ENCODE measurements at places on chromosomes 16 and 17.
A peak's percentile ranks its signal among the peaks of the same experiment; 100 is the strongest.

GRCh38 chr17:81842725-81843504 lies 8.1 kb upstream of the PPP1R27 start:
- DNase-seq, result no peak

DNA sequence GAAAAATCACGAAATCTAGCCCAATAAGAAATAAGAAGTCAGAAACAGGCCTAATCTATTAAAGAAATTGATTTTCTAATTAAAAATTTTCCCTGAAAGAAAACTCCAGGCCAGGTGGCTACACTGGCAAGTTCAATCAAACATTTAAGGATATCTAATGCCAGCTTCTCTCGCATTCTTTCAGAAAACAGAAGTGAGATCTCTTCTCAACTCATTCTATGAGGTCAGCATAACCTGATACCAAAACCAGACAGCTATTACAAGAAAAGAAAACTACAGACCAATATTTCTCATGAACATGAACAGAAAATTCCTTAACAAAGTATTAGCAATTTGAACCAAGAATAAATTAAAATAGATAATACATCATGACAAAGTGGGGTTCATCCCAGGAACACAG lies 52.4 kb downstream of the AXIN2 start:
- no peak for DNase-seq

DNA sequence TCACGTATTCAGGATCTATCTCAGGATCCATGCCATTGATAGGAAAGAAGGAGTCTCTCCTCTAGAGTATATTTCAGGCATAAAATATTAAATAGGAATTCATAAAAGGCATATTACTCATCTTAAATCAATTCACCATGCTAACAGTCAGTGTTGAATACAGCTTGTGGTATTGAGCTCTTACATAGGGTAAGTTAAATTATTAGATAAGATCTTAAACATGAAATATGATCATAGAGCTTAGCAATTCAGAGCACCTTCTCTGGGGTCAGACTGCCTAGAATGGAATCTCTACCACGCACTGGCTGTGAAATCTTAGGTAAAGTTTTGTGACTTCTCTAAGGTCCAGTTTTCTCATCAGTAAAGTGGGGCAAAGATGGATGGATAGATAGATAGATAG lies 20.7 kb downstream of the MARCHF10 start:
- DNase-seq, result no peak

GRCh38 chr16:318628-319027 lies 33.9 kb downstream of the AXIN1 start:
- DNase-seq, result peak; percentile 38

DNA sequence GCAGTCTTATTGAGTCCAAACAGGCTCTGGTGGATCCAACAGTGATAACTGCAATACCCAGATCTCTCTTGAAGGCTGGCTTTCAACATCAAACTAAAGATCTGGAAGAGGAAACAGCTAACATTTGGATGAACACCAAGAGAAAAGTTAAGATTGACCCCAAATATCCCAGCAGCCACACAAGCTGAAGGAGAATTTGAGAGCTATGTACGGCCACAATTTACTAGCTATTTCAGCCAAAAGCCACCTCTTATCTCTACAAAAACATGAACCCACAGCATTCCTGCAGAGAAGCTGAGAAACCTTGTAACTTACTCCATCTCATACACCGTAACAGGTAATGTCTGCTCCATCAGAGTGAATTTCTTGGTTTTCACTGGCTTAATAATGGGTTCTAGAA lies 14.3 kb downstream of the EFTUD2 start:
- DNase-seq, result no peak

DNA sequence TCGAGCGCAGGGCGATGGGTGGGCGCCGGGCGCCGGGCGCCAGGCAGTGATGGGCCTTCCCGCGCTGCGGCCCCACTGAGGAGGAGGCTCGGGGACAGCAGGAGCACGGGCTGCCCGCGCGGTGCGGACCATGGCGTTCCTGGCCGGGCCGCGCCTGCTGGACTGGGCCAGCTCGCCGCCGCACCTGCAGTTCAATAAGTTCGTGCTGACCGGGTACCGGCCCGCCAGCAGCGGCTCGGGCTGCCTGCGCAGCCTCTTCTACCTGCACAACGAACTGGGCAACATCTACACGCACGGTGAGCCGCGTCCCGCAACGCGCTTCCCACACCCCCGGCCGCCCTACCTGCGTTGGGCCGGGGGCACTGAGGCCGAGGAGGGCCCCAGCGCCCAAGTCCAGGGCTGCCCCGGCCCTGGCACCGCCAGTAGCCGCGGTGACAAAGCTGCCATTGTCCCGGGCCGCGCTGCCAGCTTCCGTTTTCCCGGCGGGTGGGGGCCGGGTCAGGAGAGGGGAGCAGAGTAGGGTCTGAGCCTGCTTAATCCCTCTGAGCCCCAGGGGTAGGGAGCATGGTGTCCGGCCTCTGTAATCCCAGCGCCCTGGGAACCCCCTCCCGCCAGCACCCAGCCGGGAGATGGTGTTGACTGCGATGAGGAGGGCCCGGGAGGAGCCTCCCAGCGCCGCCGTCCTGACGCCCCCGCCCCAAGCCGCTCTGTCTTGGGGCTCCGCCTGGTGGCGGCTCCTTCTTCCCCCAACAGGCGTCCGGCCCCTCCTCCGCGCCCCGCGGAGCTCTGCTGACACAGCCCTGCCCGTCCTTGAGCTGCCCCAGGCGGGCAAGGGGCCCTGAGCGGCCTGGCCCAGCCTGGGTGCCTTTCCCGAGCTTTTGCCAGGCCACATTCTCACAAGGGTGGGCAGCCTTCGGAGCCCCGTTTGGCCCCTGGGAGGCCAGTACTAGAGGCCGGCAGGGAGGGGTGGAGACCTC lies 685 bp downstream of the PAQR4 start:
- peak; percentile 95 for DNase-seq

GRCh38 chr17:78568494-78569115 lies 8.6 kb downstream of the DNAH17 start:
- DNase-seq, result no peak

- no peak for DNase-seq
These were observed 478.6 kb downstream of the MAF start for GRCh38 chr16:79121906-79122305.

- no peak for DNase-seq
These were observed 257.7 kb downstream of the XYLT1 start for GRCh38 chr16:17213025-17213424.

DNA sequence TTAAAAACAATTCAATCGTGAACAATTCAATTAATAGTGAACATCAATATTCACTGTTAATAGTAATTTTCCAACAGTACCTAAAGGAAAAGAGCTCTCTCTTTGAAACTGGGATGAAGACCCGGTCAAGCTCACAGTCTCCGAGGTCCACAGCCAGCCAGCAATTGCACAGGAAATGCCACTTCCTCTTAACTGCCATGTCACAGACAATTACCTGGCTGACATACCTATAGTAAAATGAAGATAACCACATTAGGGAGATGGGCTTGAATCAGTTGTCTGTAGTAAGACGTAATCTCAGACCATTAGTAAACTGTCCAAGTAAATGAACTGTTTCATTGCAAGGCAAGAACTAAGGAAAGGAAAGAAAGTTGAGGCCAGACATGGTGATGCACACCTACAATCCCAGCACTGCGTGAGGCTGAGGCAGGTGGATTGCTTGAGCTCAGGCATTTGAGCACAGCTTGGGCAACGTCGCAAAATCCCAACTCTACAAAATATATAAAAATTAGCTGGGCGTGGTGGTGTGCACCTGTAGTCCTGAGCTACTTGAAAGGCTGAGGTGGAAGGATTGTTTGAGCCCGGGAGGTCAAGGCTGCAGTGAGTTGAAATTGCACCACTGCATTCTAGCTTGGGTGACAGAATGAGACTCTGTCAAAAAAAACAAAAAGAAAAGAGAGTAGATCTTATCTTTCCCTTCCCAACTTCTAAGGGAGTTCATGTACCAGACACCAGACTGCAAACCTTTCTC lies 36.9 kb downstream of the PKD1L3 start:
- DNase-seq, result no peak

DNA sequence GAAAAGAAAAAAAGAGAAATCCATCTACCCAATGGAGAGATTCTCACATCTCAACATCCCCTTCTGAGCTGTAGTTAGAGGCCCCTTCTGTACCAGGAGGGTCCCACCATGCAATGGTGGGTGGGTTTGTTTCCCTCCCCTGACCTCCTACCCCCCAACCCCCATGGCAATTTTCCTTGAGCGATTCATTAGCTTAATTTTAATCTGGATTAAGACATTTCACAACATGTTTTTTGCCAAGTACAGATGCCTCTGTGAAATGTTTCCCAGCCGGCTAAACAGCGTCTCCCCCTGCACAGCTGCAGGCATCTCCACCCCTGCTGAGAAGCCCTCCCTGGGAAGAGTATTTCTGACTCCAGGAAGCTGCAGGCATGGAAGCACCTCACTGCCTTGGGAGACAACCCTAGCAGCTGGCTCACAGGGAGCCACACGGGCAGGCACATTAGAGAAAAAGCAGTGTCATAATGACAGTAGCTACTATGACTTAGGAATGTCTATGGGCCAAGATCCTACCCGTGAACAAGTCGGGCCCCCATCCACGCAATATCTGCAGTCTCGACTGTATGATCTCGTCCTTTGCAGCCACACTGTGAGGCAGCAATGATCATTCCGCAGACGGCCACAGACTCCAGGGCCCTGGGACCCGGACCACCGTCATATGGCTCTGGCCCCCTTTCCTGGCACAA lies 117.3 kb downstream of the ADCY9 start:
- no peak for DNase-seq

GRCh38 chr17:66706851-66707450 lies 128.0 kb upstream of the CACNG5 start:
- DNase-seq, result no peak

DNA sequence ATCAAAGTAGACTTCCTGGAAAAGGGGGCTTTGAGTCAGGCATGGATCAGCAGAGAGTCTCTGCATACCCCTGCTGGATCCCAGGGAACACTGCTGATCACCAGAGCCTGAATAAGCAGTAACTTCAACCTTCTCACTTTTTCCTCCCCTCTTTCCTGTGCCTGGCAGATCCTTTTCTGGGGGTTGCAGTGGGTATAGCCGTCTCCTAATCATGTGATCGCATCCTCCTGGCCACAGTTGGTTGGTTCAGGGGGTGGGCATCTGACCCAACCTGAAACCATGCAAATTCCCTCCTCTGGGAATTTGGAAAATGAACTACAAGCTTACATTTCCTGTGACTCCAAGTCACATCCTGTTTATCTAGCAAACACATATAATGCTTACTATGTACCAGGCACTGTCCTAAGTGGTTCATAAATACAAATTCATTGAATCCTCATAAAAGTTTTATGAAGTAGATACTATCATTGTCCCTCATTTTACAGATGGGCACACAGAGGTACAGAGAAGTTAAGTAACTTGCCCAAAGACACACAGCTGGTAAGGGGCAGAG lies 120.3 kb downstream of the AXIN2 start:
- DNase-seq, result no peak

GRCh38 chr17:75632863-75633485 lies at the start of gene SMIM5:
SMIM5 (plus strand) TSS chr17:75633434; CDS start chr17:75640202, 6,768 bp downstream.
- DNase-seq, result peak; percentile 92

DNA sequence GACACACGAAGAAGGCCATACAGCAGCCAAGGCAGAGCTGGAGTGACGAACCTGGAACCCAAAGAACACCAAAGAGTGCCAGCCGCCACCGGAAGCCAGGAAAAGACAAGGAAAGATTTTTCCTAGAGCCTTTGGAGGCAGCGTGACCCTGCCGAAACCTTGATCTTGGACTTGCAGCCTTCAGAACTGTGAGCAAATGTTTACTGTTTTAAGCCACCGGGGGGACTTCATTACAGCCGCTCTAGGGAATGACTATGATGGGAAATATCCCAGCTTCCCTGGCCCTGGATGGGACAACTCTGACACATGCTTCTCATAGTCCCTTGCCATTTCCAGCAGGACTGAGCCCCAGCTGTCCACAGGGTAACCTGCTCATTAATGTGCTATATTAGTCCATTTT lies 270.6 kb downstream of the HAPSTR1 start:
- DNase-seq, result no peak

- DNase-seq, result no peak
These were observed 684.0 kb downstream of the CDH11 start for GRCh38 chr16:64437706-64438324.

DNA sequence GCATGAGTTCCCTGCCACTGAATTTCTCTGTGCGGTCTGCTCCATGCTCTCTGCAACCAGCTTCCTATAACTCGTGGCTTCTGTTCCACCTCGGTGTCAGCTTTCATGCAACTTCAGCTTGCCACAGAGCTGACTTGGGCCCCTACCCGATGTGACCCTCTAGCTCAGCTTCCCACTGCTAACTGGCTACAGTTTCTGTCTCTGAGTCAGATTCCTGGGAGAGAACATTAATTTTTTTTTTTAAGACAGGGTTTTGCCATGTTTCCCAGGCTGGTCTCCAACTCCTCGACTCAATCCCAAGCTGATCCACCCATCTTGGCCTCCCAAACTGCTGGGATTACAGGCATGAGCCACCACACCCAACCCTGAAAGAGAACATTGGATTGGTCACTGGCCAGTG lies 35.5 kb upstream of the PSMD7 start:
- DNase-seq, result no peak

- DNase-seq, result no peak
These were observed 27.7 kb downstream of the ABCC1 start for GRCh38 chr16:15976929-15977637.

GRCh38 chr16:12530302-12530701 lies 273.4 kb downstream of the CPPED1 start:
- DNase-seq, result no peak

- DNase-seq, result no peak
These were observed 426.8 kb upstream of the DYNLRB2 start for GRCh38 chr16:80113873-80114574.

GRCh38 chr16:20870122-20870820 lies 29.9 kb downstream of the DCUN1D3 start:
- no peak for DNase-seq

DNA sequence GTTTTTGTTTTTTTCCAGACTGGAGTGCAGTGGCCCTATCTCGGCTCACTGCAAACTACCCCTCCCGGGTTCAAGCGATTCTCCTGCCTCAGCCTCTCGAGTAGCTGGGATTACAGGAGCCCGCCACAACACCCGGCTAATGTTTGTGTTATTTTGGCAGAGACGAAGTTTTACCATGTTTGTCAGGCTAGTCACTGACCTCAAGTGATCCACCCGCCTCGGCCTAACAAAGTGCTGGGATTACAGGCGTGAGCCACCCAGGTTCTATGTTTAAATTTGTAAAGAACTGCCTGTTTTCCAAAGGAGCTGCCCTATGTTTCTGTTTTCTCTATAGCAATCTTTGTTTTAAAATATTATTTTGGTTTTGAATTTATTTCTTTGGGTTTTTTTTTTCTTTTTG lies 13.8 kb upstream of the C16orf87 start:
- no peak for DNase-seq
